Stimulated activated CD4-positive, alpha-beta T cell treated with anti-CD3 and anti-CD28 coated beads, Interleukin-1b, Interleukin-23, amount 100 ng/mL, for 1 hour (primary cell): ENCODE measurements at places on chromosomes 1 and 21.

DNA sequence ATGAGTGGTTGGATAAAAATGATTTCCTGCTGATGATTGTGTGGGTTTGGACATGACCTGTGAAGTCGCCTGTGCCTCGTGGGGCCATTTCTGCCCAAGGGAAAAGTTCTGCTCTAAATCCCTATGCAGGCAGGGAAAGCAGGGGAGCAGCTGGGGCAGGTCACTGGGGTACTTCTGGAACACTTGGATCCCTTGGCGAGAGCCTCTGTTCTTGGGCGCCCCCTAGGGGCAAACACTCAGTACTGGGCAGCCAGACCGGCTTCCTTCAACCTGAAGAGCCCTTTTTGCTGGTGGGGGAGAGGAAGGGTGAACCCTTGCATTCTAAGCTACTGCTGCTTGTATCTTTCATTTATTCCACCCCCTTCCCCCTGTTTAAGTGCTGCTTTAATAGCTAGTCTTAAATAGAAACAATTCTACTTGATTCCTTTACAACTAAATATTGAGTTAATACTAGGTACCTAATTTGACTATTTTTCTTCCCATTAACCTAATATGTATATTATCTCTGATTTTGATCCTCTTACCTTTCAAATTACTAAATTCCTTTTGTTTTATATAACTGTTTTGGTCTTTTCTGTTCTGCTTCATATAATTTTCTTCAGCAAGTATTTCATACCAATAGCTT lies 5.1 kb upstream of the CLEC20A start:
- no peak for DNase-seq

DNA sequence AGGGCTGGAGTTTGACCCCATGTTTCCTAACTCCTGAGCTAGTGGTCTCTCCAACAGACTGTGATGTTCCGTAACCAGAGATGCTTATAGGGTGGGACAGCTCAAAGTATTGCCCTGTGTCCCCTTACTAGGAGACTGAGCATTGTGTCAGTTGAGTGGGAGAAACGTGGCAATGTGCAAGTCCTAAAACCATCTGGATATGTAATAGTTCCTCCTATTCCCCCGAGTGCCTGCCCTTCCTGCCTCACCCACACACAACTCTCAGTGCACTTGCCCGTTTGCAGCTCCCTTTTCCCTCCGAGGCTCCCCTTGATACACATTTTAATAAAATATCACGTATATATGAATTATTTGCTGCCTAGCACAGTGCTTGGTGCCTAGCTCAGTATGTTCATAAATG lies 3.4 kb downstream of the PIGV start:
- no peak for DNase-seq

DNA sequence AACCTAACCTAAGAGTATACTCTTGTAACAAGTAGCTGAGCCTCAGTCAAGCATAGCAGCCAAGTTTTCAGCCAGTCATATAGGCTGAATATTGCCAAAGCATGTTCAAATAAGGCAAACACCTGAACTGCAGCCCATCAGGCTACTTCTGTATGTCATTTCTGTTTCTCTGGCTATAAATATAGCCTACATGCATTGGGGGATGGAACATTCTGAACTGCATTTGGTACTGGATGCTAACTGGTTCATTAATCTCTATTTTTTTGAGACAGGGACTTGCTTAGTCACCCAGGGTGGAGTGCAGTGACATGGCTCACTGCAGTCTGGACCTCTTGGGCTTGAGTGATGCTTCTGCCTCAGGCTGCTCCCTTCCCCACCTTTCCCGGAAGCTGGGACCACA lies 37.3 kb downstream of the MAST2 start:
- DNase-seq, result no peak

- no peak for DNase-seq
Measured at GRCh38 chr1:83109692-83110091, 889.2 kb downstream of the TTLL7 start.

DNA sequence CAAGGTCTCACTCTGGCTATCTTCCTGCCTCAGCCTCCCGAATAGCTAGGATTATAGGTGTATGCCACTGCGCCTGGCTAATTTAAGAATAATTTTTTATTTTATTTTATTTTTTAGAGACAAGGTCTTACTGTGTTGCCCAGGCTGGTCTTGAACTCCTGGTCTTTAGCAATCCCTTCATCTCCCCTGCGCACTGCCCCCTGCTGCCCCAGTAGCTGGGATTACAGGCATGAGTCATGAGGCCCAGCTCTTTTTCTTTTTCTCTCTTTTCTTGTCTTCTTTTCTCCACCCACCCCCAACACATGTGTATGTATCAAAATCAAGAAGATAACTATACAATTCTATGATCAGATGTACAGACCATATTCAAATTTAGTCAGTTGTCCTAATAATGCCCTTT lies 87.2 kb downstream of the PEX14 start:
- peak; percentile 5 for DNase-seq

DNA sequence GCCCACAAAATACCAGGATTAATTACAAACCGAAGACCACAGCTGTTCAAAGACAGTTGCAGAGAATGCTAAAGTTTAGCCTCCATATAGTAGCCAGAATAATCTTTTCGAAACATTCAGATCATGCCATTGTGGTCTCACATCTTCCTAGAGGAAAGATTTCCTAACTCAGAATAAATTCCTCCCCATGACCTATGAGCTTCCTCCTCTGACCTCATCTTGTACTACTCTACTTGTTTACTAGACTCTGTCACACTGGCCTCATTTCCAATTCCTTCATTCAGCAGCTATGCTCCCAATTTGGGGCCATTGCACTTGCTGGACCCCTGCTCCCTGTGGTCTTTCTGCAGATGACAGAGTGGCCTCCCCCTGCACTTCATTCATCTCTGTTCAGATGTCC lies 71.8 kb upstream of the LRRC53 start:
- no peak for DNase-seq

- no peak for DNase-seq
Measured at GRCh38 chr1:116207126-116207735, 96.0 kb downstream of the MAB21L3 start.

DNA sequence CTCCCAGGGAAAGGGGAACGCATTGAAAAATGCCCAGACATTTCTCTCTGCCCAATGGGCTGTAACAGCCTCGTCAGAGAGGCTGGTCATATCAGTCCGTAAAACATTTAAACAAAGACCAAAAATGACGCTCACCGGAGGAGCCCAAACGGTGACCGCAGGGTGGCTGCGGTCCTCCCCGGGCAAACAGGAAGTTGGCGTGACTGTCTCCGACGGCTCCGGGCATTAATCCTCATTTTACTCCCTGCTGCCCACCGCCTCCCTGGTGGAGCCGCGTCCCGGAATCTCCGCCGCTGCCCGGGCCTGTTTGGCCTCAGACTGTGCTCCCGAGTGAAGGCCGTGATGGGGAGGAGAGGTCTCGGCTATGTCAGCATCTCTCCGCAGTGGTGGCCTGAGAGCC lies 9.9 kb downstream of the PRDM16 start:
- no peak for DNase-seq

GRCh38 chr1:94037392-94038229 lies 83.3 kb downstream of the ABCA4 start:
- no peak for DNase-seq

- DNase-seq, result no peak
Measured at GRCh38 chr21:29072873-29073221, 601 bp downstream of the CCT8 start.

DNA sequence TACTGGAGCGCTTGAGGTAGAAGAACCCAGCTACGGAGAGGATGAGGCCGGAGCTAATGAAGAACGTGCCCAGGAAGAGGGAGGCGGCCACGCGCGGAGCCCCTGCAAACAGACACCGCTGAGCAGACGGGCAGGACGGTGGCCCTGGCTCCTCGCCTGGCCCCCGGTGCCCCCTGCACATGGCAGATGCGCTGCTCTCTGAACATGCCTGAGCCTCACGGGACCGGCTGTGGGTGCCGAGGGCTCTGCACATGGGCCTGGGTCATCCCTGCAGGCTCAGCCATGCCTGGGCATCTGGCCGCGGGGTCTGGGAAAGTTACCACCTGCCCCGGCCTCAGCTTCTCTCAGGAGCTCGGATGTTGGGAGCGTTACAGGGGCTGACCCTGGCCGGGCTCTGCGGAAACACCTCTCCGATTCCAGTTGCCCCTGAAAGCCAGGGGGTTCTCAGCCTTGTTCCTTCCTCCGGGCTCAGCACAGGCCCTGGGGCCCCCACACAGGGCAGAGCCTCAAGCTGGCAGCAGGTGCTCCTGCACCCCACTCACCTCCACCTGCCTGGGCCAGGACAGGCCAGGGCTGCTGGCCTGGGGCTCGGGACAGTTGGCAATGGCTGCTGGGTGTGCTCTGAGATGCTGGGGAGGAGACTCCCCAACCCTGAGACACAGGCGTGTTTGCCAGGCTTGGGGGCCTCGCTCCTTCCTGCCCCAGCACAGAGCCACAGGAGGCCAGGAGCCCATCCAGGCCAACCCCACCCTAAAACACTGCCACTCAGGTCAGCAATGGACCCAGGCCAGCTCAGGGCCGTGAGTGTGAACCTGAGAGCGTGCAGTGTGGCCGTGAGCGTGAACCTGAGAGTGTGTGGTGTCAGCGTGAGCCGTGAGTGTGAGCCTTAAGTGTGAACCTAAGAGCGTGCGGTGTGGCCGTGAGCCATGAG lies 12.1 kb upstream of the RNF223 start:
- DNase-seq, result no peak

DNA sequence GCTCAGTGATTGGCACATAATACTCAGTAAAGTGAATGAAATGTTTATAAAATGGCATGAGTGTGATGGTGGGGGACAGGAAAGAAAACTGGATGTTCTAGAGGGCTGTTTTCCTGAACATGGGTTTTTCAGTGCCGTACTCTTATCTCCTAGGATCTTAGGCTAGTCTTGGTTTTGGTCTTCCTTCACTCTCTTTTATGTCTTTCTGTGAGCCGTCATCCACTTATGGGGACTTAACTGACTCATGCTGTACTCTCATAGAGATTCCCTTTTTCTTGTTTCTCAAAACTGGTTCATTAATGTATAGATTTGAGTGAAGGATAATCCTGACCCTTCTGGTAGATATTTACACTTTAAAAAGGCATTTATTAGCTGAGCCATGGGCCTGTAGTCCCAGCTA lies 16.6 kb downstream of the AGO3 start:
- DNase-seq, result no peak

GRCh38 chr1:203428981-203429599 lies 46.5 kb upstream of the PRELP start:
- no peak for DNase-seq
